HepG2 (cell line): ENCODE measurements at places on chromosomes 11 and 22. TPM values are rescaled to one million over a fixed set of nuclear protein-coding genes. Genes with fewer than 3 reads are reported as not detected.

GRCh38 chr11:86948733-86949132 is 6.5 kb downstream of the FZD4 start:
- no peak for DNase-seq
- peaks cover 13% of the 10 kb centered on the region for H3K36me3 ChIP-seq
- no peak overlapping the region for H3K4me3 ChIP-seq

DNA sequence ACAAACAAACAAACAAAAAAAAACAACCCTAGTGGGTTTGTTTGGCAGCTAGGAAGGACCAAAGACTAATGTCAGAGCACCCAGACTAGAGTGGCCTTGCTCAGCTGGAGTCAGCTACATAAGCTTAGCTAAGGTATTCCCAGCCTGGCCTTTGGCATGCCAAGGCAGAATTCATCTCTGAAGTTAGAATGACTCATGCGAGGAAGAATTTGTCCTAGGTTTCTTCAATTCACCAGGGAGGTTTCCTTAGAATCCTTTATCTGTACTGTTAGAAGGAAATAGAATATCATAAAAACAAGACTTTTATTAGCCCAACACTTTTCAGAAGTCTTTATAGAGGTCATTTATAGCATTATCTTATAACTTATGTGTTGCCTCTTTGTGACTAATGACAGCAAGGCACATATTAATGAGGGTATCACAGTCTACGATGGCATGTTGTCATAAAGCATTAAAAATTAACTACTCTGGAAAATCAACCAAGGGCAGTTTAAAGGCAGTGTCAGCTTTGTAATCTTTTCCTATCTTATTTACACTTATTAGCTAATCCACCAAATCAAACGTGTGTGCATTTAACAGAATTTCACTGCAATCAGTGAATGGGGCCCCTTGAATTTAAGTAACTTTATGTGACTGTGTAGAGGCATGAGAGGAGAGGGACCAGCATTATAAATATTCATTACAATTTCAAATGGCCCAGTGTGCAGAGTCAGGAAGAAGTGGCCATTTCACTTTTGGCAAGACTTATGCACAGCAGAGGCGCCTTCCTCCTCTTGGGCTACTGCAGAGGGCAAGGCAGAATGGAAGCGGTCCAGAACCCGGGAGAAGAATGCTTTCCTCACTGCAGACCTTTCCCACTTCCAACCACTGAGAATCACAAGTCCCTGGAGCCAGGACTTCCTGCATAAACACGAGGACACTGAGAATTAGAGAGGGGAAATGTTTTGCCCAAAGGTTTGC is 36.3 kb downstream of the SLC5A1 start:
- H3K4me1 ChIP-seq: no peaks in the 10 kb centered on the region
- no peak for DNase-seq
- no peak overlapping the region for H3K4me3 ChIP-seq
- H3K27me3 ChIP-seq: peaks cover 12% of the 10 kb centered on the region; the same call in 1 of the 3 replicates
- H3K36me3 ChIP-seq: no peaks in the 10 kb centered on the region

DNA sequence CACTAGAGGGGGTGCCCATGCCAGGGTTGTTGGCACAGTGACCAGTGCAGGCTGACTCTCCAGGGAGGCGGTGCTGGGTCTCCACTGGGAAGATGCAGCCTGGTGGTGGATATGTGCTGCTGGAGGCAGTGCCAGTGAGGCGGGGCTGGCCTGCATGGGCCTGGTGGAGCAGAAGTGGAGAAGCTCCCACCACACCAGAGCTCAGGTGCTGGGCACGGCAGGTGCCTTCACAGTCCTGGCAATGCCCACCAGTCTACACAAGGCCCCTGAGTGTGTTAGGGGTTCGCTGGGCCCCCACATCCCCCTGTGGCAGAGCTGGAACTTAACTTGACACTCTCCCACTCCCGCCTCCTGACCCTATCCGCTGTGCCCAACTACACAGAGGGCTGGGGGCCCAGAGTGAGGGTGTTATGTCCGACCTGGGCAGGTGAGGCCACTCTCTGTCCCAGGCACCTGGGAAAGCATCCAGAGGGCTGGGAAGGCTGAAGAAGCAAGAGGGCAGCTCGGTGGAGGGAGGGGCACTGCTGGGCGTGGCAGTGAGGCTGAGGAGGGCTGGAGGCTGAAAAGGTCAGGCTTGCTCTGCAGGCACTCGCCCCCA is 102.4 kb upstream of the B3GAT1 start:
- no peak overlapping the region for H3K27ac ChIP-seq
- H3K36me3 ChIP-seq: no peaks in the 10 kb centered on the region
- peaks cover 65% of the 10 kb centered on the region; the same call in 2 of the 3 replicates for H3K27me3 ChIP-seq
- H3K4me1 ChIP-seq: no peaks in the 10 kb centered on the region

DNA sequence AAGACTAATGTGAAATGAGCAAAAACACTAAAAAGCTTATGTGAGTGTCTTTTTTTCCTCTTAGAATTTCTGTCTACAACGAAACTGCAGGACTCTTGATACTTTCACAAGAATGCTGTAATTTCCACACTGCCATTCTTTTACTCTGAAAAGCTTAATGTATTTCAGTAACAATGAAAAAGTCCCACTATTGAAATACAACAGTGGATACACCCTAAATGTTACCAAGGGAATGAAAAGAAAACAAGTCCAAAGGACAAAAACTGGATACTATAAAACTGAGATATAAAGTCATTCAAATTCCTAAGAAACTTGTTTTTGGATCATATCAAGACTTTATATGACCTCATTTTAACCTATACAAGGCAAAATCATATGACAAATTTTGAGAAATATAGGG is 77.4 kb downstream of the SOX6 start:
- H3K4me1 ChIP-seq: no peaks in the 10 kb centered on the region
- H3K4me3 ChIP-seq: no peak overlapping the region
- no peak for DNase-seq
- no peak overlapping the region for H3K27ac ChIP-seq

- H3K4me1 ChIP-seq: no peaks in the 10 kb centered on the region
- no peak for DNase-seq
- no peak overlapping the region for H3K4me3 ChIP-seq
- no peak overlapping the region for H3K27ac ChIP-seq
- H3K27me3 ChIP-seq: no peaks in the 10 kb centered on the region
Observed at GRCh38 chr11:126407682-126408288, 52.3 kb downstream of the ST3GAL4 start.

Gene TIGD3
- total RNA-seq: 4.0 and 4.9 TPM in 2 replicates

Gene CLMP
- not detected in 2 replicates for total RNA-seq

GRCh38 chr22:30457981-30458380 is 13.8 kb downstream of the SEC14L3 start:
- H3K36me3 ChIP-seq: no peaks in the 10 kb centered on the region
- no peak overlapping the region for H3K27ac ChIP-seq
- DNase-seq: no peak
- no peaks in the 10 kb centered on the region; the same call in 1 of the 2 replicates for H3K27me3 ChIP-seq
- H3K4me3 ChIP-seq: no peak overlapping the region

Gene GRM5
- not detected in 2 replicates for total RNA-seq

DNA sequence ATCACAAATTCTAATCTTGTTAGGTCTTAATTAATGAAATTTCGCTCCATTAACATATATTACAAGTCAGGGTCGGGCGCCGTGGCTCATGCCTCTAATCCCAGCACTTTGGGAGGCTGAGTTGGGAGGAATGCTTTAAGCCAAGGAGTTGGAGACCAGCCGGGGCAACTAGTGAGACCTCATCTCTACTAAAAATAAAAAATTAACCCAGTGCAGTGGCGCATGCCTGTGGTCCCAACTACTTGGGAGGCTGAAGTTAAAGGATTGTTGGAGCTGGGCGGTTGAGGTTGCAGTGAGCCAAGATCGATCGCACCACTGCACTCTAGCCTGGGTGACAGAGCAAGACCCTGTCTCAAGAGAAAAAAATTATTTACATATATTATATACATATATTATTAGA is 1.9 kb downstream of the TMA7B start:
- H3K36me3 ChIP-seq: no peaks in the 10 kb centered on the region
- H3K27ac ChIP-seq: no peak overlapping the region
- H3K27me3 ChIP-seq: peaks cover 21% of the 10 kb centered on the region; the same call in 1 of the 3 replicates
- H3K4me3 ChIP-seq: no peak overlapping the region

Gene IFITM10
- total RNA-seq: 0.09 TPM in 1 of 2 replicates, not detected in the other

DNA sequence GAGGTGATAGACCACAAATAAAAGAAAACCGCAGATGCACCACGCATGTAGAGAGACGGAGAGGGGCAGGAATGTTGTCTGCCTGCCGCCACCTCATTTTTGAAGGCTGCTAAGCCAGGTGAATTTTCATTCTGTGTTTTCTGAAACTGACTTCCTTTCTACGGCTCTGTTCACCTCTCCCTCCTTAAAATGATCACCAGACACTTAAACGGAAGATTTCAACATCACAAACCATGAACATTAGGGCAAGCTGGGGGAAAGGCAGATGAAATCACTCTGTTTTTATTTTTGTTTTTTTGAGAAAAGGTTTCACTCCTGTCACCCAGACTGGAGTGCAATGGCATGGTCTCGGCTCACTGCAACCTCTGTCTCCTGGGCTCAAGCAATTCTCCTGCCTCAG is 232.4 kb downstream of the MIAT start:
- H3K4me3 ChIP-seq: no peak overlapping the region
- peaks cover 3% of the 10 kb centered on the region; the same call in 1 of the 2 replicates for H3K27me3 ChIP-seq
- DNase-seq: no peak
- H3K36me3 ChIP-seq: no peaks in the 10 kb centered on the region
- peaks cover 10% of the 10 kb centered on the region; the same call in 1 of the 2 replicates for H3K4me1 ChIP-seq

Gene ZC3H7B
- 30.6 and 37.2 TPM in 2 replicates for total RNA-seq
